Adipocyte (in vitro differentiated cells): ENCODE measurements at places on chromosomes 1 and 21.

GRCh38 chr21:40474513-40474912 lies 372.4 kb downstream of the DSCAM start:
- DNase-seq: no peak

DNA sequence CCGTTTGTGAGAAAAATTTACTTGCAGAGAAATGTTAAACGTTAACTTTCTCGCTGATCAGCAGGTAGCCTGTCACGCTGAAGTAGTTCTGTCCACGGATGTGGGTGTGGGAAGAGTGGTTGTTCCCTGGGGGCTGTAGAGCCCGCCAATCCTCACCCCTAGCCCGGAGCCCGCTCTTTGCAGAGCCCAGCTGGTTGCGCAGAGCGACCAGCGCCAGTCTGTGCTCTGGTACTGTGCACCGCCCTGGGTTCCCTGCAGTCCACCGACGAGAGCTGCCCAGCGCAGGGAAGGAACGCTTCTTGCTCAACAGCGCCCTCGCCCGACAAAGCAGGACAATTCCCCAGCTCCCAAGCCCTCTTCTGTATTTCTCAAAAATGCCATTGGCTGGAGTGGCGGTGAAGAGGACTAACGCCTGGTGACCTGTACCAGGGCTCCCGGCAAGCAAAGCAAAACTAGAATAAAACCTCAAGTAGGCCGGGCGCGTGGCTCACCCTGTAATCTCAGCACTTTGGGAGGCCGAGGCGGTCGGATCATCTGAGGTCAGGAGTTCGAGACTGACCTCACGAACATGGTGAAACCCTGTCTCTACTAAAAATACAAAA lies 3.3 kb downstream of the RIPPLY3 start:
- peak; percentile 78 for DNase-seq

DNA sequence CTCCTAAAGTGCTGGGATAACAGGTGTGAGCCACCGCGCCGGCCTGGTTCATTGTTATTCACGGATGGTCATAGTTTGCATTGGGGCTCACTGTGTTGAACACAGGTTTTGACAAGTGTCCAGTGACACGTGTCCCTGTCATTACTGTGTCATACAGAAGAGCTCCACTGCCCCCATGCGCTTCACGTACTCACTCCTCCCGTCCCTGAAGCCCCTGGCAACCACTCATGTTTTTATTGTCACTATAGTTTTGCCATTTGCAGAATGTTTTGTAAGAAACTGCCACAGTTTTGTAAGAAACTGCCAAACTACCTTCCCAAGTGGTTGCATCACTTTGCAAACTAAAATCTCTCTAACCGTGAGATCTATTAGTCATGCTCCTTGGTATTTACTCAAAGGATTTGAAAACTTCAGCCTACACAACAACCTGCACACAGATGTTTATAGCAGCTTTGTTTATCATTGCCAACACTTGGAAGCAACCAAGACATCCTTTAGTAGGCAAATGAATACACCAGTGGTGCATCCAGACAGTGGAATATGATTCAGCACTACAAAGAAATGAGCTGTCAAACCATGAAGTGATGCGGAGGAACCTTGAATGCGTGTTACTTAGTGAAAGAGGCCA lies 163.2 kb upstream of the COL6A1 start:
- peak; percentile 72 for DNase-seq

DNA sequence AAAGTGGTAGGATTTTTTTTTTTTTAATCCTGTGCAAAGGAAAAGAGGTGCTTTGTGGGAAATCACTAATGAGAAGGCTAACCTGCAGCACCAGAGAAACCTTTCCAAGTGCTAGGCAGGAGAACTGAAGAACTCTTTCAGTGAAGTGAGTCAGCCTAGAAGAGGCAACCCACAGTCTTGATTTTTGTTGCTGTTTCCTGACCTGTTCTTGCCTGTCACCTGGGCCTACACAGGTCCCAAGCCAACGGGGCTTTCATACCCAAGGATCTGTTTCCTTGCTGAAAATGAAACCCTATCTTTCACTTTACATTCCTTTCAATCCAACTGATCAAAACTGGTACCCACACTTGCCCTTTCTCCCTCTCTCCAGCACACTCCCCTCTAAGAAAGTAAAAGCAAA lies 7.1 kb upstream of the IKBKE start:
- no peak for DNase-seq

- DNase-seq: no peak
Observed at GRCh38 chr1:22676916-22677583, 24.0 kb downstream of the C1QB start.

- peak; percentile 71 for DNase-seq
Observed at GRCh38 chr1:9494936-9495758, 44.1 kb upstream of the SLC25A33 start.

DNA sequence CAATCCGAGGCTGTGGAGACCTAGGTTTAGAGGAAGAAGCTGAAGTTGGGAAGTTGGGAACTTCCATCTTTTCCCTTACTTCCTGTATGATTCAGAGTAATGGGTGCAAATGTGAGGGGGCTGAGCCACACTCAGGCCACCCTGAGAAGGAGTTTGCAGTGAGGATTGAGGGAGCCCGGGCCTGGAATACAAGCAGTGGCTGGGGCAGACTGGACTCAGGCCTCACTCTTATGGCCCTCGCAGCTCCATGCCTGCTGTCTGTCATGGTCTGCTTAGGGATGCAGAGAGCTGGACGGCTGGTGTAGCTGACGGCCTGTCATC lies 73.7 kb upstream of the RAB4A start:
- DNase-seq: no peak

GRCh38 chr1:9700340-9700739 lies 48.8 kb downstream of the PIK3CD start:
- peak; percentile 66 for DNase-seq

DNA sequence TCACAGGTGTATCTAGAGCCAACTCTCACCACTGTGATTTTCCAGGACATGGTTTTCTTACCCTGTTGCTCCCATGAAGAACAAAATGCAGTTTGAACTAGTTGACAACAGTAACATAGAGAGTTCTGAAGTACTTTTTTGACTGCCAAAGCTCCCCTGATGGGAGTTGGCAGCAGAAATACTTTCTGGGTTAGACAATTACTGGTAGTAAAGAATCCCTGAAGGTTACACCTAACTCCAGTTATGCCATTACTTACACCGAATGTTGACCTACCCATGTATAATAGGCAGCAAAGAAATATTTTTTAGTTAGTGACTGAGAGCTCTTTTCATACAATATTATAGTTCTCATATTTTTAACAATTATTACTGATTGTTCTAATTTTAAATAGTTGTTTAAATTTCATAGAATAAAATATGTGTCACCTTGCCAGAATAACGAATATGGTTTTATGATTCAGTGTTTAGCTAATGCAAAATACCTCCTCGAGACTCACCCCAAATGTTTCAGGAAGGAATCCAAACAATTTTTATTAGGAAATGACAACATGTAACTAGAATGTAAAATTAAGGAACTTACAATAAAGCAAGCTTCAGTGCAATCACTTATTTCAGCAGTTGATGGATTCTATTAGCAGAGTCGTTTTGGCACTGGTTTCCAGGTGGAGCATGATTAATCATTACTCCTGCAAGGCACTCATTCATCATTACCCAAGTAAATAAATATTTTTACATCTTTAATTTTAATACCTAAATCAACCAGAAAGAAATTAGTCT lies 237.6 kb downstream of the MRPL39 start:
- peak; percentile 38 for DNase-seq

DNA sequence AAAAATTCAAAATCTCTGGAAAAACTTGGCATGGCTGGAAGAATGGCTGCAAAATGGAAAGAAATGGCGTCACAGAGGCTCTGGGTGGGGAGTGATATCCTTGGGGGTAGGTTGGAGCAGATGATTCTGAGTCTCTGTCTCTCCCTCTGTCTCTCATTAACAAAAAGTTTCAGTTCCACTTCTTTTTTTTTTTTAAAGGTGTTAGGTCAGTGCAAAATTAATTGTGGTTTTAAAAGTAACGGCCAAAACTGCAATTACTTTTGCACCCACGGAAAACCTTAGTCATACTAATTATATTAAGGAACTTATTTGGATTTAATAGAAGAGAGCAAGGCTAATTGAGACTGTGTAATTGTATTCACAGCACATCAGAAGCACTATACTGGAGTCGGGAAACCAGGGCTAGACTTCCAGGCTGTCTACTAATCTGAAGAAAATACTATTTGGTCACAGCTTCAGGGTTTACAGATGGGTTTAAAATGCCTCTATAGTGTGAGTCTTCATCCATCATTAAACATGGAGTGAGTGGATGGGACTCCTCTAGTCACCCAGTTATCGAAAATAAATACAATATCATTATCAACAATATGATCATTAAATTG lies 289.1 kb upstream of the PLD5 start:
- DNase-seq: no peak
